ENCODE measurements at places on chromosomes 7 and 10.
A peak's percentile ranks its signal among the peaks of the same experiment; 100 is the strongest.

- DNase-seq: no peak
These were observed 73.0 kb downstream of the PLXDC2 start for GRCh38 chr10:19889256-19889655.

DNA sequence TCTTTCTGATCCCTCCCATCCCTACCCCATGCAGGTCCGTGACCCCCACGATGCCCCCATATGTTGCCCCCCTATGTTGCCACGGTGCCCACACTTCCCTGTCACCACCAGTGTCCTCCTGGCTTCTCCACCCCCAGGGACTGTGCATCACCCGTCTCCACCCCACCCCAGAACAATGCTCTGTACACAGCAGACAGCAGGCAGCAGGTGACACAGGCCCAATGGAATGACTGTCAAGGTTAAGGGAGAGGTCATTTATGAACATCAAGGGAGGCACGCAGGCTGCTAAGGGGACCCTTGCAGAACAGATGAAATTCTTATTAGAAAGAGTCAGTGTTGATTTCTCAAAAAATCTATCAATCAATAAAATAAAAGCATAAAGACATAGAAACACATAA is 71.5 kb downstream of the PARP12 start:
- no peak for DNase-seq

GRCh38 chr10:12382157-12382548 is 32.8 kb downstream of the CAMK1D start:
- DNase-seq: no peak

- no peak for DNase-seq
These were observed 445 bp upstream of the ATRNL1 start for GRCh38 chr10:115092555-115093285.

DNA sequence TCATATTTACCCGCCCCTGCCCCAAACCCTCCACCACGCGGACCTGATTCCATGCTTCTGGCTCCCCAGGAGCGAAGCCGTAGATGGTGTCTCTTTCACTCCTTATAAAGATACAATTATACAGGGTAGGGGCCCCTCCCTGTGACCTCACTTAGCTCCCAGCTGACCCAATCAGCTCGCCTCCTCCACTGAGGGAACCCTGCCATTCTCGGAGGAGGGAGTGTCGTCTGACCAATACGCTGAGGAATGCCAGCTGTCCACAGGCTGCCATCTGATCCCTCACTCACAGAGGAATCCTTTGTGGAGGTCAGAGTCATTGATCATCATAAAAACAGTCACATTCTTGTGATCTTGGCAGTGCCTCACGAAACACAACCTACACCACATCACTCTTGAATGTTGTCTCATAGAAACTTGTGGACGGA is 67.5 kb upstream of the INSIG1 start:
- DNase-seq: no peak

DNA sequence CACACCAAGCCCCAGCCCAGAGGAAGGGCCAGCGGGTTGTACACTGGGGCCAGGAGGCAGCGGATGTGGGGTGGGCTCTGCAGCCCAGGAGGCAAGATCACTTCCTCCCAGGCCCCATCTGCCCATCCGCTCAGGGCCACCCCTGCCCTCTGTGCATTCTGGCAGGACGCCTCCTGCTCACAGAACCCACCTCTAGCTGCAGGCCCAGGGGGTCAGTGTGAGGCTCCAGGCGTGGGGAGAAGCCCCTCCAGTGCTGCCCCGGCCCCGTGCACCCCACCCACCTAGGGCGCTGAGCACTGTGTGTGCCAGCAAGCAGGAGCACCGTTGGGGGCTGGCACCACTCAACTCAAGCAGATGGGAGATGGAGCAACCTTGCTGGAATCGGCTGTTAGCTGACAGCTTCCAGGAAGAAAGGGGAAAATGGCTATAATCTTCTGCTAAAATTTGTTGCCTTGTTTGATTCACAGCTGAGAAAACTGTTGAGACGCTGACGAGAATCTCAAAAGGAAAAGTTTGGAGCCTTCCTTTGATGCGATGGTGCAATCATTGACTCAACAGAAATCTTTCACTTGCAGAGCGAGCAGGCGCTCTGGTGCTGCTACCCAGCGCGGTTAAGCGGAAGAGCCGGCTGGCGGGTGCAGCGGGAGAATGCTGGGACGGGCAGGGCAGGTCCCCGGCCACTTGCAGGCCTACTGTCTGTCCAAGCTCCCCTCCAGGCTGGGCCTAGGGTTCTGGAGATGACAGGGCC is 276.1 kb downstream of the ELFN1 start:
- DNase-seq: no peak

GRCh38 chr10:72263613-72264241 is 10.0 kb upstream of the DDIT4 start:
- DNase-seq: no peak

DNA sequence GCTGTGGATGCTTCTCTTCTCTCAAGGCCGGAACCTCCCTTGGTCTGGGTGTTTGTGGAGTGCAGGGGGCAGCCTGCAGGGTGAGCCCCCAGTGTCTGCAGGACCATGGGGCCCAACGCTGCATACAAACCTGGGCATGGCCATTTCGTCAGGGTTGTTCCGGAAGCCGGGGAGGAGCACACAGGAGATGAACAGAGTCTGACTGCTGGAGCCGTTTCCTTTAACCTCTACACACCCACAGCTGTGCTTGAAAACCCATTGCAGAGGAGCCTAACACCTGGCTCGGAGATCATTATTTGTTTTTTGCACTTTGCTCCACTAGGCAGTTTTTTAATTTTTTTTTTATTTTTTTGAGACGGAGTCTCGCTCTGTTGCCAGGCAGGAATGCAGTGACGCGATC is 167.6 kb upstream of the INSYN2A start:
- no peak for DNase-seq

DNA sequence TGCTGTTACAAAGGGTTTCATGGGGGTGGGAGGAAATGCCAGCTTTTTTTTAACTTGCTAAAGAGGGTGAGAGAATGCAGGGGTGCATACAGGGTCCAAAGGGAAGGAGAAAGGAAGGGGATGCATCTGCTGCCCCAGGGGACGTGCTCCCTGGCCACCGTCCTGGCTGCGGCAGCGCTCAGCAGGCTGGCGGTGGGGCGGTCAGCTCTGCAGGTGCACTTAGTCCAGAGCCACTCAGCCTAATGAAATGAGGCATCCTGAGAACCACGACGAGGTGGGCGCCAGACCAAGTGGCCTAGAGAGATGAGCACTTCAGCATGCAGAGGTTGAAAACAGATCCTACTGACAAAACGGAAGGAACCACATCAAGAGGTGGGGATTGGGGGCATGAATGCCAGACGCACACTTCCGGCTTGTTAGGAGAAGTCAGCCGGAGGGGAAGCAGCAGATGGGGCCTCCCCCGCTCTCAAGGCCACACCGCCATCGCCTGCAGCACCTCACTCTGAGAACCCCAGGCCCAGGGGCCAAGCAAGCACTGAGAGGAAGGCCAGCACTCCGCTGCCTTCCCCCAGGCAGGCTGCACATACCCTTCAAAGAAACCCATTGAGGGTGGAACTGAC is 94.5 kb downstream of the MAD1L1 start:
- DNase-seq: peak; percentile 24

DNA sequence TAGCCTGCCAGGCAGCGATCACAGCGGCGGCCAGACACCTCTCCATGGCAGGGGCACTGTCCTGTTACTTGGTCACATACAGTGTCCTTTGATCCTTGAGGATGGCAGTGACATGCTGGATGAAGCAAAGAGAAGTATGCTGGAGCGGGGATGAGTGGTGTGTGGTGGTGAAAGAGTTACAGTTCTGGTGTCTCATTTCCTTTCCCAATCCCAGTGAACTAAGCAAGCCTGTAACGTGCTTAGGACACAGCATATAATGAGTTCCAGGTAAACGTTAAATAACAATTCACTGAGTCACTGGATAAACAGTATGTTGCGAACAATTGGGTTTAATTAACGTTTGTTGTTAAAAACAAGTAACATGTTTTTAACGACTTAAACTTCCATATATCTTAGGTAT is 63.5 kb upstream of the LAMB1 start:
- no peak for DNase-seq

DNA sequence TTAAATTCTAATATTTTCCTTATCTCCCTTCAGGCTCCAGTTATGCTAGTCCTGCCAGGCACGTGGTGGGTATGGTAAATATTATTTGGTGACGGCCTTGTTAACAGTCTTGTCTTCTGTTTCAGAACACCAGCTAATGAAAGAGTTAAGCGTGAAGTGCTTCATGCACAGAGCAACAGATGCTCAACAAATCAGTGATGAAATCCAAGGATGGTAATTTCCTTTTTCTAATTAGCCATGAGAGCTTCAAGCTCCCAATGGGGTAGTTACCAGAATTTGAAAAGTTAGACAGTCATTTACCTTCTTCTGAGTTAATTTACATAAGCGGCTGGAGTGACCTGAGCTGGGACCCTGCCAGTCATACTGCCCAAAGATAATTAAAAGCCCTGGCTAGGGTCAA is 1.9 kb upstream of the OTUD1 start:
- DNase-seq: no peak

- no peak for DNase-seq
These were observed 49.6 kb upstream of the GPR158 start for GRCh38 chr10:25125201-25125611.

DNA sequence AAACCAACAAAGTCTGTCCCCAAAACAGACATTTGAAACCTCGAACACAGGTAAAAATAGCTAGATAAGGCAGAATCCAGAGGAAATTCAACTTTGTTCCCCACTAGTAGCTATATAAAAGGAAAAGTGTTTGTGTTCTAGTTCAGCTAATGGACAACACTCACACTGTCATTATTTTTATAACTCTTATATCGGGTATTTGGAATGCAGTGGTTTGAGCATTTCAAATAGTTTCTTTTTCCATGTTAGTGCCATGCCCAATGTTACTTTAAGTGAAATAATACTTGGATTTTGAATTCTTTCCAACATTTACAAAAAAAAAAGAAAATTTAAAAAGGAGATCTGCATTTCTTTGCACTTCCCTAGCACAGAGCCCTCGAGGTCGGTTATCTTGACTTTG is 213.6 kb downstream of the DOCK4 start:
- DNase-seq: no peak

DNA sequence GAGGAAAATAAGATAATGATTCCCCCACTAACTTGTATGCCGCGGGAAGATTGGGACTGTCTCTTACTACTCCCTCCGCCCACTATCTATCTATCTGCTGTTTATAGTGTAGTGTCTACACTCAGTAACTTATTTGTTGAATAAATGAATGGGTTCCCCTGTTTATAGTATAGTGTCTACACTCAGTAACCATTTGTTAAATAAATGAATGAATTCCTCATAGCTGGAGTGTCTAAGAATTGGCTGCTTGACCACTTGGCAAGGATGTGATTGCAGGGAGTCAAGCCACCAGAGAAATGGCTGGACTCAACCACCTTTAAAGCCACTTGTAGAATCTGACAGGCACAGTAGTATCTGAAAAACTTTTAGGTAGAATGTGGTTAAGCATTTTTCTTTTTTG is 147.1 kb downstream of the TRIL start:
- no peak for DNase-seq

DNA sequence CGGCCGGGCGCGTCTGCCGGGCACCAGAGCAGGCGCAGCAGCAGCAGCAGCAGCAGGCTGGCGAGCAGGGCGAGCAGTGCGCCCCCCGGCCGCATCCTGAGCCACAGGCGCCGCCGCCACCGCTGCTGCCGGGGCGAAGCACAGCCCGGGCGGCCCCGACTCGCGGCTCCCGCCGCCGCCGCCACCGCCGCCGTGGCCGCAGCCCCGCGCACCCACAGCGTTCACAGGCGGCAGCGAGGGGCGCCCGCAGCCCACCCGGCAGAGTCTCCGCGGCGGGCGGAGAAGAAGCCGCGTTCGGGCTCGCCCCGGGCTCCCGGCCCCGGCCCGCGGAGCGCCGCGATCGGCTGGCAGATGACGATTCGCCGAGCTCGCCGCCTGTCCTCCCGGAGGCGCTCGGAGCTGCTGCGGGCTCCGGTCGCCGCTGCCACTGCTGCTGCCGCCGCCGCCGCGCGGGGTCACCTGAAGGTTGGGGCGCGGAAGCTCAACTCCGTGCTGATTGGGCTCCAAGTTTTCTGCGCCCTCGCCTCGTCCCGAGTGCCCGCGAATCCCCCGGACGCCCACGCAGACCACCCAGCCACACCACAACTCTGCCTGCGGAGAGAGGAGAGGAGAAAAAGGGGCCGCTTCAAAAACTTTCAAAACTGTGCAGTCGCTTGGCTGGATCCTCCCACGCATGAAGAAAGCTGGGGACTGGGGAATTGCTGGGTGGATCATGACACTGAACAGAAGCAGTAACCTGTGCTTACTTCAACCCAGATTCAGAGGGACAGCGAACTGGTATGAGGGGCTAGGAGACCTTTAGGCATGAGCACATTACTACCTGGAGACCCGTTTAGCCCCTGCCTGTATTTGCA is at the start of gene ST8SIA6:
Gene ST8SIA6 (minus strand): TSS at position 435 of the 854 bp plus-strand sequence. CDS start 340 bp downstream, at position 95.
- no peak for DNase-seq

- no peak for DNase-seq
These were observed 3.1 kb downstream of the CD36 start for GRCh38 chr7:80641548-80641947.

GRCh38 chr10:79446758-79447084 is 1.3 kb upstream of the ZCCHC24 start:
- no peak for DNase-seq

DNA sequence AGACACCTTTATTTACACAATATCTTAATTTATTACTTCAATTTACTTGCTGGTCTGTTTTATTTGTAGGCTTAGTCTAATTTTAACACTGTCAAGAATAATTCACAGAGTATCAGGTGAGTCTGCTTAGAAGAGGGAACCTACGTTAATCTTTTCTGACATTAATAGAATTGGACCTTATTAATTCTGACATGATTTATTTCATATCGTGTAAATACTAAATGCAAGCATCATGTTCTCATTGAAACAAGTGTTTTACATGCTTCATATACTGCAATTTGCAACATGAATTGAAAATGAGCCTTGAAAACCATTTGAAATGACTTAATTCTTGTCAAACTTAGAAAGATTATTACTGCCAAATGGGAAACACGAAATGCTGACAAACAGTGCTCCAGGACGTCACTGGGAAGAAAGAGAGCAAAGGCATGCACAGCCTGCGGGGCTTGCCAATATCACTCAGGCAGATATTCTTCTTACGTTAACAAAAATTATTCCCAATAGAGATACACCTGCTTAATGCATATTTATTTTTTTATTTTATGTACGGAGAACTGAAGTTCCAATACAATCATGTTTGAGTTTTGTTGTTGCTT is 282.0 kb upstream of the AKR1E2 start:
- DNase-seq: no peak

GRCh38 chr7:90005836-90006235 is 148.4 kb upstream of the STEAP1 start:
- DNase-seq: no peak
